ENCODE measurements at places on chromosomes 4 and X.

GRCh38 chrX:124242131-124242530, 90.3 kb upstream of the TEX13D start:
- no peak for DNase-seq

- DNase-seq = no peak
These were observed 35.5 kb downstream of the EREG start for GRCh38 chr4:74400395-74400794.

DNA sequence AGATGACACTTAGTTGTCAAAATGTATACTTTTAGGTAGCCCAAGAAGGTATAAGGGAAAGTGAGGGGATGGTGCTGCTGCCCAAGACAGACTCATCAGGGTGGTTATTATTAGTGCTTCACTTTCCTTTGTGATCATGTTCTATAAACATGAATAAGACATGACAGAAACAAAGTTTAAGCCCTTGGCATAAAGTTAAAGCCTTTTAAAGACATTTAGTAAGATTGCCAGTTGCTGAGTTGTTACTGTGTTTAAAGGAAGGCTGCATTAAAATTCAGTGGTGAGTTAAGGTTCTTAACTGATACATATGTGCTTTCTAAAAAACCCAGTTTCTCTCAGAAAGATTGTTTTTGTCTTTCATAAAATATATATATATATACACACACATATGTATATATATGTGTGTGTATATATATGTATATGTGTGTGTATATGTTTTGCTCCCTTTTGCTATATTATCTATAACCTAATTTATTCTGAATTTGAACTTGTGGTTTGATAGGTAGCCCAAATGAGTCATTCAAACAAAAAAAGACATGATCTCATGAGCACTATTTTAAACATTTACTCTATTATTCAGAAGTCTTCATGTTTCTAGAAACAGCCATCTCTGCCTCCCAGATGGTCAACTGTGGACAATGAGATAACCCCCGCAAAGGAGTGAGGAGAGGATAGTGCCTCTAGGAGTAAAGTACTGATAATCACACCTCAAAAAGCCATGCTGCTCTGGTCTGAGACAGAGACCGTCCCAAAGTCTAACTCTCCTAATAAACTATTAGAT, 98.1 kb upstream of the OTUD4 start:
- DNase-seq = no peak

GRCh38 chr4:25865586-25865985, 2.8 kb upstream of the SEL1L3 start:
- DNase-seq = no peak

All from NCI-H510A (cell line).